Left cardiac atrium (tissue), 4 donors: ENCODE measurements at places on chromosomes 13 and 19. TPM values are rescaled to one million over a fixed set of nuclear protein-coding genes. Genes with fewer than 3 reads are reported as not detected.

Gene ZNF69
- 4.4 TPM for total RNA-seq

Gene ZNF112
- 4.5 TPM for total RNA-seq

Gene BEST2
- not detected for total RNA-seq

Gene PTGIR
- 14.8 TPM for total RNA-seq

DNA sequence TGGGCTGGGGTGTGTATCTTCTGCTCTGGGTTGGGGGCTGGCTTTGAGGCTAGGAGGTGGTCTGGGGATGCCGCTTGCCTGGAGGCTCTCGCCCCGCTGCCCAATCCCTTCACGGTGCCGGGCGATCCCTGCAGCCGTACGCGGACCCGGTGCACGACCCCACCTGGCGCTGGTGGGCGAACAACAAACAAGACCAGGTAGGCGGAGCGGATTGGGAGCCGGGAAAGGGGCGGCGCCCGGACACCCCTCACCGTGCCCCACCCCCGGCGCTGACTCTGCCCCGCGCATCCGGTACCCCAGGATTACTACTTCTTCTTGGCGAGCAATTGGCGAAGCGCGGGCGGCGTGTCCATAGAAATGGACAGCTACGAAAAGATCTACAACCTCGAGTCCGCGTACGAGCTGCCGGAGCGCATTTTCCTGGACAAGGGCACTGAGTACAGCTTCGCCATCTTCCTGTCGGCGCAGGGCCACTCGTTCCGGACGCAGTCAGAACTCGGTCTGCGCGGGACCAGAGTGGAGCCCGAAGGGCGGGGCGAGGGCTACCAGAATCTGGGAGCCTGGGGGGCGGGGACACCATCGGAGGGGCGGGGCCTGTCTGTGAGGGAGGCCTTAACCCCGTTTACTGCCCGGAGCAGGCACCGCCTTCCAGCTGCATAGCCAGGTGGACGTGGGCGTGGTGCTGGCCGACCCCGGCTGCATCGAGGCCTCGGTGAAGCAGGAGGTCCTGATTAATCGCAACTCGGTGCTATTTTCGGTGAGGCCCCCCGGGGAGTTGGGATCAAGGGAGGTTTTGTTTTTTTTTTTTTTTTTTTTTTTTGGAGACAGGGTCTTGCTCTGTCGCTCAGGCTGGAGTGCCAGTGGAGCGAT lies 12.1 kb upstream of the PSMD8 start:
- peak; percentile 91 for DNase-seq

DNA sequence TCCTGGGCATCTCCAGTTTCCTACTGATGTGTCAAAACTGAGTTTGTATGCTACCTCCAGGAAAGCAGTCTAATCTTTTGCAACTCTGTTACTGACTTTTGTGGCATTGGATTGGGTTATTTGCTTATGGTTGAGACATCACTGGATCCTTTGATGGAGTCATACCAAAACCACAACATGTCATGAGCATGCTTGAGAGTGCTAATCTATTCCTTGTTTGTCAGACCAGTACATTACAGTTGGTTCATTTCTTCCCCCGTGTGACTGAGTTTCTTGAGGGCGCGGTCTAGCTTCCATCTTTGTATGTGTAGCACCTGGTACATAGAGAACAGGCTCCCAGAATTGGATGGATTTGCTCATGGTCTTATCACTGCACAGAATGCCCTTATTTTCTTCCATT lies 43.2 kb downstream of the SUGT1 start:
- DNase-seq: no peak

- DNase-seq: peak; percentile 88
Observed at GRCh38 chr19:46471116-46471733, at the start of gene PNMA8A. Gene PNMA8A, minus strand, starts transcription at chr19:46471563. Its CDS starts 528 bp downstream, at chr19:46471035.

- DNase-seq: no peak
Observed at GRCh38 chr19:6221878-6222746, 57.7 kb downstream of the MLLT1 start.

DNA sequence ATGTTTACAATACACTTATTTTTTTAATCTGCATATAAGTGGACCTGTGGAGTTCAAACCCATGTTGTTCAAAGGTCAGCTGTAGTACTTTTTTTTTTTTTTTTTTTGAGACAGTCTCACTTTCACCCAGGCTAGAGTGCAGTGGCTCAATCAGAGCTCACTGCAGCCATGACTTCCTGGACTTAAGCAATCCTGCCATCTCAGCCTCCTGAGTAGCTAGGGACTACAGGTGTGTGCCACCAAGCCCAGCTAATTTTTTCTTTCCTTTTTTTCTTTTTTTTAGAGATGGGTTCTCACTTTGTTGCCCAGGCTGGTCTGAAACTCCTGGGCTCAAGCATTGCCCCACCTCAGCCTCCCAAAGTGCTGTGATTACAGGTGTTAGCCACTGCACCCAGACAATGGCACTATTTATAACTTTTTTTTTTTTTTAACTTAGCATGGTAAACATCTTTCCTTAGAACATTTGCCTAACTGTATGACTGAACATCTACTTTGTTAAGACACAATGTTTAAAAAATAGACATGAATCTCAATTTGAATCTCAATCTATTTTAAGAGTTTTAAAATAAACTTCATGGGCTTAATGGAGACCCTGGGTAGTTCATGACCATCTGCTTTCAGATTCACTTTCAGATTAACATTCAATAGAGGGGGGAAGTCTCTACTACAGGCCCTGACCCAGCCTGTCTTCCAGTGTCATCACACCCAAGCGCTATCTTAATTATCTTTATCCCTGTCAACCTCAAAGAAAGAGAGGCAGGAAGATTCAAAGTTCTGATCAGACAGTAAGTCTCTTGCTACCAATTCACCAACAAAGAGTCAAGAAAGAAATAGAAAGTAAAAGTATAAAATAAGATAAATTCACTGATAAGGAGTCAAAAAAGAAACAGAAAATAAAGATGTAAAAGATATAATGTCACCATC lies 97.7 kb upstream of the DOCK9 start:
- DNase-seq: no peak

GRCh38 chr13:106796280-106797047 lies 228.5 kb upstream of the ARGLU1 start:
- no peak for DNase-seq

DNA sequence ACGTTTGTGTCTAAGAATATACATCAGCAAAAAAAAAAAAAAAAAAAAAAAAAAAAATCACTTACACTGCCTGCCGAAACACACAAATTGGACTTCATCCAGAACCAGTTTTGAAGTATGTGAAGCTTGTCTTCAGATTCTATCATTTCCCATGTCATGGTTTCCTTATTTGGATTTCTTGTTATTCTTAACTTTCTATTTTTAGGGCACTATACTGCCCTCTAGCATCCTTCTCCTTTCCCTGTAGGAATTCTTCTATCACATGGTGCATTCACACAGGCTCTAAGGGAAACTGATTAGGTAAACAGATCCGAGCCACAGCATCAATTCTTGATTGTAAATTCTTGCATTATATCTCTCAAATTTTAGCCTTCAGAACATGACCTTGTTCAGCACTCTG lies 1507.5 kb downstream of the OLFM4 start:
- DNase-seq: no peak

GRCh38 chr19:17075864-17076542 lies 426 bp downstream of the MYO9B start:
- DNase-seq: peak; percentile 44

DNA sequence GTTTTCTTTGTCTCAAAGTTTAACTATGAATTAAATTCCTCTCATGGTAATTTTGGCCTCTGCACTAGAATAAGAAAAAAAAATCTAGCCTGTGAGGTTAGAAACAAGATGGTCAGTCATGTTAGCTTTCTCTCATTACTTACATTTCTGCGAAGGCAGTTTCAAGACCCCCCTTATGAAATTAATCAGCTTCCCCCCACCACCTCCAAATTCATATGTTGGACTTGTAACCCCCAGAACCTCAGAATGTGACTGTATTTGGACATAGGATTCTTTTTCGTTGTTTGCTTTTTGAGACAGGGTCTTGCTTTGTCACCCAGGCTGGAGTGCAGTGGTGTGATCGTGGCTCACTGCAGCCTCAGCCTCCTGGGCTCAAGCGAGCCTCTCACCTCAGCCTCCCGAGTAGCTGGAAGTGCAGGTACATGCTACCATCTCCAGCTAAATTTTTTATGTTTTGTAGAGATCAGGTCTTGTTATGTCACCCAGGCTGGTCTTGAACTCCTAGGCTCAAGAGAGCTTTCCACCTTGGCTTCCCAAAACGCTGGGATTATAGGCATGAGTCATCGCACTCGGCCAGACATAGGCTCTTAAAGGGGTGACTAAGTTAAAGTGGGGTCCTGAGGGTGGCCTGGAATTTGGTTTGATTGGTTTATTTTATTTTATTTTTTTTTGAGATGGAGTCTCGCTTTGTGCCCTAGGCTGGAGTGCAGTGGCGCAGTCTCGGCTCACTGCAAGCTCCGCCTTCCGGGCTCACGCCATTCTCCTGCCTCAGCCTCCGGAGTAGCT lies 1.4 kb downstream of the PLA2G4C start:
- no peak for DNase-seq

DNA sequence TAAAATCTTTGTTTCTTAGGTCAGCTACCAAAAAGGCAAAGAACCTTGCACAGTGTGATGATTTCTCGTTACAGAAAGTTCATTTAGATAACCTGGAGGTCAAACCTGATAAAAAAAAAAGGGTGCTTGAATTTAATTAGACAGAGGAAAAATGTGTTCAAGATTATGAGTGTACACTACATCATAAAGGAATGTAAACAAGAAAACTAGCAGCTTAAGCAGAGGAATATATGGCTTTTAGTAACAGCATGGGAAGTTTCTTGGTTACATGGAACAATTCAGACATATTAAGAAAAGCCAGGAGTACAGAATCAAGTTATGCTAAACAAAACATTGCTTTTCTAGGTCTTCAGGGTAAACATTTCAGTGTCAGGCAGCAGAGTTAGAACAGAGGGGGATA lies 32.9 kb downstream of the ING1 start:
- no peak for DNase-seq

DNA sequence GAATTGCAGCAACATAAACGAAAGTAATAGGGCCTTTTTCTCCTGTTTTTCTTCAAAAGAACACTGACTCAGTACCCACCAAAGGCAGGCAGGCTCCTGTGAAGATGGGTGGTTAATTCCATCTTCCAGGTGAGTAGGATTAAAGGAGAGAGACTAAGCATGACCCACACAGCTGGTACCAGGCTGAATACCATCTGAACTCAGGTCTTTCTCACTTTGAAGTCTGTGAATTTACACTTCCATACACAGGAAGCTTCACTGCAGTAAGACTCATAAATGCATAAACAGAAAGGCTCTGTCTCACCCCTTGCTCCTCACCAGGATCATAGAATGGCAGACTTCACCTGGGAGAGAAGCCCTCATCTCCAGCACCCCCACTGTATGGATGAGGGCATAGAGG lies 194.6 kb downstream of the KLF12 start:
- DNase-seq: no peak

- DNase-seq: no peak
Observed at GRCh38 chr13:42377640-42378382, 105.9 kb downstream of the AKAP11 start.

GRCh38 chr13:107421028-107421427 lies 794.3 kb downstream of the LIG4 start:
- no peak for DNase-seq

GRCh38 chr13:94550062-94550738 lies 45.8 kb downstream of the TGDS start:
- no peak for DNase-seq
